ENCODE measurements at places on chromosomes 7 and 10.

GRCh38 chr7:137313201-137313600, 30.3 kb downstream of the PTN start:
- no peak for DNase-seq

DNA sequence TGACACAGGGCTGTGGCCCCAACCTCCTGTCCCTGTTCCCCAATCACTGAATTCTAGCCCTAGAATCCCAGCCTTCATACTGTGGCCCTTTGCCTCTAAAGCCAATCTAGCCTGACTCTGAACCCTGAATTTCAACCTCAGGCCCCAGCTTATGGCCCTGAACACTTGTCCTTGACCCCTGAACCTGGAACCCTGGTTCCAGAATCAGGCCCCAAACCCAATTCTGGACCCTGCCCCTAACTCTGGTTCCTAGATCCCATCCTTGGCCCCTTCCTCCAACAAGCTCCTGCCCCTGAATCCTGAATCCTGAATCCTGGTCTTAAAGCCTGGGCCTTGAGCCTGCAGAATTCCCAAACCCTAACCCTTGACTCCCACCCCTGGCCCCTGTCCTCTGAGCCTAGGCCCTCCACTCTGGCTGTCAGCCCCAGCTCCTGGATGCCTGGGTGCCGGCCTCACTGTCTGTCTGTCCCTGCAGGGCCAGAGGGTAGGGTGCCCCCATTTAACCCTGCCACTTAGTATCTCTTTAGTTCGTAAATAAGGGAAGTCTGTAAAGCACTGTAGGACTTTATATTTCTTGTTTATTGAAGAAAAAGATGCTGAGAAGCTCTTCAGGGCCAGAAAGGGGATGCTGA, 1.3 kb downstream of the INPP5A start:
- no peak for DNase-seq

DNA sequence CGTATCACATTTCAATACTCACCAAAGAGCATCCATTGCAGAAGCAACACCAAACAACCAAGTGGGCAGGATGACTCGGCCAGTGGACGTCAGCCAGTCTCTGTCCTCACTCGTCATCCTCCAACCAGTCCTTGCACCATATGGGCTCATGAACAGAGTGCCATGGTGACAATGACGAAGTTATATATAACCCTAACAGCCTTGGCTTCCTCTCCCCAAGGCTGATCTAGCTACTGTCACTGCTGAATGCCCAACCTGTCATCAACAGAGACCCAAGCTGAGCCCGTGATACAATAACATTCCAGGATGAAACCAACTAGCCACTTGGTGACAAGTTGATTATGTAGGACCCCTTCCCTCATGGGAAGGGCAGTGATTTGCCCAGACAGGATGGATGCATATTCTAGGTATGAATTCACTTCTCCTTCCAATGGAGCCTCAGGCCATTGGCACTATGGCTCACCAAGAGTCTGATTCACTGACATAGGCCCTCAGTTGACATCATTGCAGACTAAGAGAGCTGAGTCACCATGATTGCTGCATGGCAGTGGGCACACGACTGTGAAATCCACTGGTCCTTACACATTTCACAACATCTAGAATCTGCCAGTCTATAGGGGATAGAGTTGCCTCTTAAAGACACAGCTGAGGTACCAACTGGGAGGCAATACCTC, 26.3 kb upstream of the PPIF start:
- DNase-seq = peak; percentile 87

GRCh38 chr7:44470628-44471245, 19.7 kb downstream of the NUDCD3 start:
- DNase-seq = no peak

- DNase-seq = no peak
Measured at GRCh38 chr10:86232644-86233043, 134.0 kb downstream of the GRID1 start.

DNA sequence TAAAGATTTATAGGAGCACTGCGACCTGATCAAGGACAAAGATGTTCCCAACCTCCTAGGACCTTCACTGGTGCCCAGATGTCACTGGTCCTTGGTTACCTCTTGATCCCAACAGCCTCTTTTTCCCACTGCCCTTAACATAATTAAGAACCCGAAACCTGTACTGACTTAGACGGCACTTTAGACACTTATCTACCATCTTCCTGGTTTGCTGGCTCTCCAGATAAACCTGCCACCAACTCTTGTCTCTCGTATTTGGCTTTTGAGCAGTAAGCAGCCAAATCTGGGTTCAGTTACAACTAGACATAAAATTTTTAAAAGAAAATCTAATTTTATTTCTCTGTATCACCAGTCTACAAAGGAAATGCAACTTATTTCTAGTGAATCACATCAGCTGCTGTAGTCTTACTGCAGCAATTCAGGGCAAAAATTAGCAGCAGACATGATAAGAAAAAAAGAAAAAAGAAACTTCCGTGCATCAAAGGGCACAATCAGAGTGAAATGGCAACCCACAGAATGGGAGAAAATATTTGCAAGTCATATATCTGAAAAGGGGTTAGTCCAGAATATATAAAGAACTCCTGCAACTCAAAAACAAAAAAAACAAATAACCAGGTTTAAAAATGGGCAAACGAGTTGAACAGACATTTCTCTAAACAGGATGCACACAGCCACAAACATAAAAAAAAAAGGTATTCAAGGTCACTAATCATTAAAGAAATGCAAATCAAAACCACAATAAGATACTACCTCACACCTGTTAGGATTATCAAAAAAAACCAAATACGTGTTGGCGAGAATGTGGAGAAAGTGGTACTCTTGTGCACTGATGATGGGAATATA, 9.4 kb downstream of the ASB13 start:
- DNase-seq = no peak

- no peak for DNase-seq
Measured at GRCh38 chr7:226281-226895, 34.0 kb downstream of the FAM20C start.

GRCh38 chr7:144545330-144545729, 141.8 kb upstream of the NOBOX start:
- no peak for DNase-seq

- DNase-seq = no peak
Measured at GRCh38 chr7:30330134-30331111, 46.0 kb downstream of the ZNRF2 start.

GRCh38 chr10:117135480-117136140, 2.5 kb downstream of the VAX1 start:
- DNase-seq = no peak

DNA sequence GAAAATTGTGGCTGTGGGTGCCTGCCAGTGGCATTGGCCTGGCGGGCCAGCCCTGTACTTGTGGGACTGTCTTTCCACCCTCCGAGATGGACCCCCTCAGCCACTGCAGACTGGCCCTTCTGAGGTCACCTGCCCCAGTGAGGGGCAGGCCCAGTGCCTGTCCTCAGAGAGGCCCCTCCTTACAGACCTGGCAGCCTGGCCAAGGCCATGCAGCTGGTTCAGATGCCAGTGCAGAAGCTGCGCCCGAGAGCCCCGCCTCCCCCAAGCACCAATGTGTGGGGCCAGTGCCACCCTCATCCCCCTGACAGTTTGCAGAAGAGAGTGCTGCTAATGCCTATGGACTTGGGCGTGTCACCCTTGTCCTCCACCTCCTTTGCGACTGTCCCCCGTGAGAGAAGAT, 10.0 kb downstream of the ZNF316 start:
- DNase-seq = no peak

GRCh38 chr10:126337251-126337810, 50.9 kb downstream of the ADAM12 start:
- no peak for DNase-seq

DNA sequence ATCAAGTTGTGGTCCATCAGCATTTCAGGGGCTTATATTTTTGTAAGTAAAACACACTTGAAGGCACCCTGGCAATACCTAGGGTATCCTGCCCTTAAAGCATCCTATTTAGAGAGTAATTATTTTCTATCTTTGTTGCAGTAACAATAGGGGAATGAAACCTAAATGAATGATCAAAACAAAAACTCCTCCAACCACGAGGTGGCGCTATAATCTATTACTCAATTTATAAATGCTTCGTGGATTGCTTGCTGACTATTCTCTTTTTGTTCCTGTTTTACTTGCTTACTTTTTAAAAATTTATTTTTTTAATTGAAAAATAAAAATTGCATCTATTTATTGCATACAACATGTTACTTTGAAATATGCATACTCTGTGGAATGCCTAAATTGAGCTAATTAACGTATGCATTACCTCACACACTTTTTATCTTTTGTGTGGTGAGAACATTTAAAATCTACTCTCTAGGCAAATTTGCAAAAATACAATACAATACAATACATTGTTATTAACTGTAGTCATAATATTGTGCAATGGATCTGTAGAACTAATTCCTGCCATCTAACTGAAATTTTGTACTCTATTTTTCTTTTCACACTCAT, 147.7 kb upstream of the BMPER start:
- no peak for DNase-seq

- no peak for DNase-seq
Measured at GRCh38 chr7:155941688-155942087, 129.4 kb upstream of the SHH start.

DNA sequence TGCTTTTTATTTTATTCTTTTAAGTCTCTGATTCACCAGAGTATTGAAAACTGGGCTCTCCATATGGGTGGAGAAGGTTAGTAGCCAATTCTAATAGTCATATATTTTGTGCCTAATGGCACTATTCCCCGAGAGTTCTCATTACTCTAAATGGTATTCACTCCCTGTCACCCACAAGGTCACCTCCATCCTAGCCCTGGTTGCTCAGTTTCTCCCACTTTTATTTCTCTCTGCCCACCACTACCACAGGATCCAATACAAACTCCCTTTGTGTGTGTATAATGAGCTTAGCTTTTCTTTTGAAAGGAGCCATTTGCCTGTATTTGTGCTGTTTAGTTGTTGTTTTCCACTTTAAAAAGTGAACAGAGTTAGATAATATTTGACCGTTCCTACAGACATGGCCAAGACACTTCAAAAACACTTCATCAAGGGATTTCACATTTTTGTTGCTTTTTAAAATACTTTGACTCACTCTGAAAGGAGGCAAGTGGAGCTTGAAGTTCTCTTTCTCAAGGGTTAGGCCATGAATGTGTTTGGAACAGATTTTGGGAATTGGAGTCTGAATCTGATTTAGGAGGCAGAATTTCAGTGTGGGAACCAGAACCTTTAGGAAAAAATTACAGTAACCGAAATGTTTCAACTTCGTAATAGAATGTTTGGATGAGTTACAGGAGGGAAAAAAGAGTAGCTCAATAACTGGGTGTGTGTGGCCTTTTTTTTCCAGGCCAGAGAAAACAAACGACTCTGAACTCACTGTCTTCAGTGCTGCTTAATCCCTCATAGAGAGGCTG, 321.3 kb downstream of the BICC1 start:
- DNase-seq = no peak

DNA sequence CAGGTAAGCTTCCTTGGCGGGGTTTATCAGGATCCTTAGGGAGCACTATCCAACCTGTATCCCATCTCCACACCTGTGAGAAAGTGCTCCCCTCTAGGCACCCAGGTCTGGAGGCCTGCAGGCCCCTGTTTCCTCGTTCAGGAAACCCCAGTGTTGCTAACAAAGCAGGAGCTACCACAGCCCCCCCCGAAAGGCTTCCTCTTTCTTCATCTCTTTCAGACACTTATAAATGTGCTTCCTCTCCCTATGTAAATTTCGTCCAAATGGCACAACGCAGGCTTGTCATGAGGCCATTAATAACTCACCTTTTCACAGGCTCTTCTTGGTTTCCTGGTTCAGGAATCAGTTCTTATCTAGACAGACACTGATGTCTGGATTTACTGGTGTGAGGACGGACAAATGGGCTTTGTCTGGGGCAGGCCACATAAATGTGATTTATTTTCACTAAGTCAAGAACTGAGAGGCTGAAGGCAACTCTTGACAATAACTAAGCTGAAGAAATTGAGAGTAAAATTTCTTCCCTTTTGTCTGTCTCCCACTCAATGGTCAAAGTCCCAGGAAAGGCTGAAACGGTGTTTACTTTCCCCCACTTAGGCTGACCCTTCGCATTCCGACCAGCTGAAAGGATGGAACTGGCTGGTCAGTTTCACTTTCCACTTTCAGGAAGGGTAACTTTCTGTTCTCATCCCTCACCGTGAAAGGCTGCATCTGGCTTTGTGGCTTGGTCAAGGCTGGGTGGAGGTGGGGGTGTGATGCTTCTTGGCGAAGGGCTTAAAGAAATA, 46.8 kb downstream of the PIK3AP1 start:
- no peak for DNase-seq

GRCh38 chr7:41261080-41261479, 441.8 kb downstream of the INHBA start:
- DNase-seq = no peak

GRCh38 chr7:80078159-80078731, 56.4 kb upstream of the GNAI1 start:
- DNase-seq = no peak

- no peak for DNase-seq
Measured at GRCh38 chr10:49628599-49628998, 14.8 kb downstream of the CHAT start.

DNA sequence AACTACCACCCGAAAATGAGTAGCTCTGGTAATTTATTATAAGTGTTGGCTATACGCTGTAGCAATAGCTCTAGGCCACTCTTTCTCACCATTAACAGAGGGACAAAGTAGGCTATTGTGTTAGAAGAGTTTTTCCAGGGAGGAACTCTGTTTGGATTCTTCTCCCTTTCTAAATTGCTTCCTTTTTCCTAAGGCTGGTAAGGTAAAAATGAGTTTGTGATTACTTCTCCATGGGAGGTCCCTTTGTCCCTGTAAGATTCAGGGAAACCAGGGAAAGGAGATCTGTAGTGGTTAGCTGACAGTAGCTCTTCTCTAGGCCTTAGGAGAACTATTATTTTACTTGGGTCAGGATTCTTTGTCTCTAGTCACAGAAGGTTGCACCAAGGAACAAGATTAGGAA, 23.2 kb upstream of the SEMA3E start:
- no peak for DNase-seq

GRCh38 chr7:33698041-33698440, 207.3 kb upstream of the BMPER start:
- DNase-seq = no peak

GRCh38 chr10:42428534-42428933, 209.8 kb downstream of the ZNF33B start:
- DNase-seq = no peak
